C1 segment of cervical spinal cord (tissue), 14 donors: ENCODE measurements at places on chromosomes 12 and 14.

DNA sequence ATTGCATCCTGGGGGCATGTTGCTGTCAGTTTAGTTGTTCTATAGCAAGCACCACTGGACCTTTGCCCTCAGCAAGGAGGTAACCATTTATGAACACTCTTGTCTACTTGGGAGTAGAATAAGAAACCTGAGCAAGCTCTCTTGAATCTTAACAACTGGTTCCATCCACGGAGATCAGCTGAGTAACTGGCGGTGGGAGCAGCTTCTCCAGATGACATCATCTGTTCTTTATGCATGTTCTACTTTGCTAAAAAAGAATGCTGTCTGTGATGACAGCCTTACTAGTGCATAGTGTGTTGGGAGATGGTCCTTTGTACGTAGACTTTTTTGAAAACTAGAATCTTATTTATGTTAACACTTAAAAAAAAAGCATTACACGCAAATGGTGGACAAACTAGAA lies 17.7 kb downstream of the SLC4A8 start:
- DNase-seq: no peak

DNA sequence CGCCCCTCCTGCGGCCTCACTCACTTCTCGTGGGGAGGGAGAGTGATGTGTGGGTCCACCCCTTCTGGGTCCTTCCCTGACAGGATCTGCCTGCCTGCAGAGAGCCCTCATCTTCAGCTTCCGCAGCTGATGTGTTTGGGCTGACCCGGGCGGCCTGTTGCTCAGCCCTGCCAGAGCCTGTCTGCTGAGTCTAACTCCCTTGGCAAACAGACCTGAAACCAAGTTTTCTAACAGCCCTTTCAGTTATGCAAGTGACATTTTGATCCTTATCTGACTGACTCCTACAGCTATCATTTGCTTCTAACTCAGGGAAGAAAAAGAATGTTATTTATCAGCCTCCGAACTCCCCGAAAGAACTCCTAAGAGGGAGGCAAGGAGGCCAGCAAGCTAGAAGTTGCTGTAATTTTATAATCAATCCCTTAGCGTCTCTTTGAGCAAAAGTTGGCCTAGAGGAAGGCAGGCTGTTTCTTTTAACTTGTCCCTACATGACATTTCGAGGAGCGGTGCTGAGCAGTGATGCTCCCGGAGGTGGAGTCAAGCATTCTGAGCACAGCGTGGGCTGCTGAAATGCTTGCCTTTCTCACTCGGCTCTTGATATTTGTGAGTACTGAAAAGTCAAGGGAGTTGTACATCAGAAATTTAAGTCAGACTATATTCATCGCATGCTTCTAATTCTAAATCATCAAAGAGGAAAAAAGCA lies 31.5 kb upstream of the CACNA2D4 start:
- no peak for DNase-seq

DNA sequence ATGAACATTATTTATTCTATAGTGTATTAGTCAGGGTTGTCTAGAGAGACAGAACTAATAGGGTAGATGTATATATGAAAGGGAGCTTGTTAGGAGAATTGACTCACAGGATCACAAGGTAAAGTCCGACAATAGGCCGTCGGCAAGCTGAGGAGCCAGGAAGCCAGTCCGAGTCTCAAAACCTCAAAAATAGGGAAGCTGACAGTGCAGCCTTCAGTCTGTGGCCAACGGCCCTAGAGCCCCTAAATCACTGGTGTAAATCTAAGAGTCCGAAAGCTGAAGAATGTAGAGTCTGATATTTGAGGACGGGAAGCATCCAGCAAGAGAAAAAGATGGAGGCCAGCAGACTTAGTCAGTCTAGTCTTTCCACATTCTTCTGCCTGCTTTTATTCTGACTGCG lies 912.2 kb downstream of the FLRT2 start:
- DNase-seq: no peak

DNA sequence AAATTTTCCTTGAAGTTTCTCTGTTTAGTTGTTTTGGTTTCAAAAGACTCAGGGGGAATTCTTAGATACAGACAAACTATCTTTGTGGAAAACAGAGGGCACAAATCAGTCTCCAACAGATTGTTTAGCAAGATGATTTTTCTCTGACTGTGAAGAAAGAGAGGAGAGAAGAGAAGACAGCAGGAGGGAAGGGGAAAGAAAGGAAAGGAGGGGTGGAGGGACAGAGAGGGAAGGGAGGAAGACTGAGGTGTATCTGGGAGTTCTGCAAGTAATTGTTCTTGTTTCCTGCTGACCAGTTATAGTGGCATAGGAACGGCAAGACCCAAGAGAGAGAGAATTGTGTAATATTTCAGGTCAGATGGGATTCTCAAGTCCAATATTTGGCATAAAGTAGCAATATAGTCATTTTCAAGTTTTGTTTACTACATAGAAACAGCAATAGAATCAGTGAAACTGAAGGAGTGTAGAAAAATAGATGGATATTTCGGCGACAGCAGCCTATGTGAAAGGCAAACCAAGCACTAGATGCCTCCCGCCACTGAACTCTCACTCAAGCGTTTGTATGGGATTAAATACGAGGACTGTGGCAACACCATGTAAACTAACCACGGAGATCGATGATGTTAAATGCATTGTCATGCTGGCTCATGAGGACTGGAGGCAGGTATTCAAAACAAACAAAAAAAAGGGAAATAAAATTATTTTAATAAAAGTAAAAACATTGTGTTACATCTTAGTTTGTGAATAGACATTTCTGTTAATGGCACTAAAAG lies 342.5 kb downstream of the SLC16A7 start:
- no peak for DNase-seq

DNA sequence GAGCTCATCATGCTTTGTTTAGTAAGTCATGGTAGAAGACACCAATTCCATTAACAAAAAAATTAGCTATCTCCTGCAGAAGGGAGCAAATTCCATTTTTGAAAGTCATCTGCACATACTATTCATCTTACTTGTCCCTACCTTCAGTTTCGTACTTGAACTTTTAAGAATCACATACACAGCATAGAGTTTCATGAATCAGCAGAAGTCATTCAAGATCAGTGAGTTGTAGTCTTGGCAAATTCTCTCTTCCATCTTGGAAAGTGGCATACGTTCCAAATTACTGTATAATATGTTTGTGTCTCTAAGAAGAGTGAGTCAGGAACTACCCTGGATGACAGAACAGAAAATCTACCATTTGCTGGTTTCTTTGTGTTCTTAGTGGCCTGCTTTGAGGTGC lies 14.1 kb downstream of the VRK1 start:
- DNase-seq: no peak

- DNase-seq: no peak
Observed at GRCh38 chr14:103087343-103087835, 3.4 kb downstream of the LBHD2 start.

GRCh38 chr12:108969622-108970021 lies 51.2 kb downstream of the SVOP start:
- DNase-seq: no peak

GRCh38 chr12:87866578-87867292 lies 162.5 kb downstream of the C12orf50 start:
- DNase-seq: no peak

GRCh38 chr12:115872919-115873357 lies 404.6 kb downstream of the MED13L start:
- DNase-seq: no peak

DNA sequence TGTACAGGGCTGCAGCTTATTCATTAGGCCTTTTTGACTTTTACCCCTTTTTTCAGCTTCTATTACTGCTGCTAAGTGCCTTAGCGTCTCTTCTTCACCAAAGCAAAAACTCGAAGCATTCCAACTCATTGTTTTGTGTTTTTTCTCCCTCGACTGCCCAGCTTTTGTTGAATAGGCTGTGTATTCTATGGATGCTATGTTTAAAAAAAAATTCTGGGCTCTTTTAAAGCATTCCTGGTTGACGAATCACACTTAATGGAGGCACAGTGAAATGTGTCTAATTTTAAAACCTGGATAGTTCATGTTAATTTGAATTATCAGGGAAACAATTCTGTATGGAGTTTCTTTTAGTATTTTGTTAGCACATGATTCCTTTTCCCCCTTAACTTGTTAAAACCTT lies 29.7 kb downstream of the KTN1 start:
- DNase-seq: no peak
